ENCODE measurements at places on chromosomes 16 and 17.

DNA sequence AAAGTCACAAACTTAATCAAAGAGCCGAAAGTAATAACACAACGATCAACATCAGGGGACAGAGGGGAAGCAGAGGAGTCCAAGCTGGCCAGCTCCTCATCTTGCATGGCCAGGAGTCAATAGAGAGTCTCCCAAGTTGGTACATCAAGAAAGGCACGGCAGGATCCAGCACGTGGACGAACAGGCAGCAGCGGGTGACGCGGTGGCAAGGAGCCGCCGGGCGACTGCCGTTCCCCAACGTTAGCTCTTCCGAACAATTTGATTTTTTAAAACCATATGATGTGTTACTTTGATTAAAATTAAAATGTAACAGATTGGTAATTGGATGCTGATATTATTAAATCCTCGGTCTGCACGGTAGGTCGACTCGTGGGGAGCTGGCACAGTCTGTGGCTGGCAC is 81.8 kb upstream of the DOC2B start:
- DNase-seq: no peak

- DNase-seq: no peak
Measured at GRCh38 chr16:67923414-67924116, 8.1 kb downstream of the CTRL start.

DNA sequence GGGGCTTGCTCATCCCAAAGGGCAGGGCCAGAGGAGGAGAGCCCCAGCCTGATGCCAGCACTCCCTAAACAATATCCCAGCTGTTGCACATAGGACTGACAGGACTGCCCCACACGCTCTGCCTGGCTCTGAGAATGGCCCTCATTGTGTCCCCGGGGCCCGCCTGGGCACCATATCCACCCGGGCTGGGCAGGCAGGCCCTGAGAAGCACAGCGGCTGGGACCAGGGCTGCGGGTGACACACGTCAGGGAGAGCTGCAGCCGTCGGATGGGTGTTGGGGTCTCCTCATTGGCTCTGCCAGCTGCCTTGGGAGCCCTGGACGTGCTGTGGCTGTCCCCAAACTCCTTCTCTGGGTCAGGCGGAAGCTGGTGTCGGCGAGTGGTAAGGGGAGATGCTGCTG is 4.2 kb downstream of the BCAR1 start:
- DNase-seq: no peak

DNA sequence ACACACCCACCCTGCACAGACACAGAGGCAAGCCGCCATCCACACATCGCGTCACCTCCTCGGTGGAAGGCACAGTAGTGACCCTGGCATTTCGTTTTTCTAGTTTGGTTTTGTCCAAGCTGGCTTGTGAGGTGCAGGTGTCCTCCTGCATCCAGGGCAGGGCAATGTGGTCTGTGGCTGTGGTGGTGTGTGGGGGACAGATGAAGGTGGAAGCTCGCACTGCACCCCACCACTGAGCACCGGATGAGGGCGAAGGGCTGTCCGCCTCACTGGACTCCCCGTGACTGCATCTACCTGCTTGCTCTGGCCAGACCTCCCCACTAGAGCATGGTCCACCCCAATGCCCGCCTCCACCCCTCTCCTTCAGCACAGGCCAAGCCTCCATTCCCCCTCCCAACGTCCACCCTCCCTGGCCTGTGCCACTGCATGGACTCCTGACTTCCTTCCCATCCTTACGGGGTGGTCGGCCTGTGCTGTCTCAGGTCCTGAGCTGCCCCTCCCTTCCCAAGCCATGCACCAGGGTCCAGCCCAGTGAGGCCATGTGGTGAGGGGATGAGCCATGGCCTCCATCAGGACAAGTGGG is 78.8 kb upstream of the CBX4 start:
- no peak for DNase-seq

DNA sequence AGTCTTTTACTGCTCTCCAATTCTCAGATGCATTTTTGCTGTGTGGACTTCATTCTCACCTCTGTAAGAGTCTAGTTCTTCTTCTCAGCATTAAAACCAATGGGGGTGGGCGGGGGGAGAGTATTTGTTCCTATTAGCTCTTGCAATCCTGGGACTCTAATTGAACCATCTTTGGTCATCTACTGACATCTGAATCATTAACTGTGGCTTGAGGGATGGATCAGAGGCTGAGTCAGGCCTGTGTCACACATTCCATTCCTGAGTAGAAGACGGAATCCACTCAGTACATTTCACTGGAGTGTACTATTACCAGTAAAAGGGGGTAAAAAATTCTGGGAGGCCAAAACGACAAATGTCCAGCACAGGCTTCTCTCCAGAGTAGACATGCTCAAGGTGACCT is 12.8 kb upstream of the ZNF23 start:
- DNase-seq: no peak

DNA sequence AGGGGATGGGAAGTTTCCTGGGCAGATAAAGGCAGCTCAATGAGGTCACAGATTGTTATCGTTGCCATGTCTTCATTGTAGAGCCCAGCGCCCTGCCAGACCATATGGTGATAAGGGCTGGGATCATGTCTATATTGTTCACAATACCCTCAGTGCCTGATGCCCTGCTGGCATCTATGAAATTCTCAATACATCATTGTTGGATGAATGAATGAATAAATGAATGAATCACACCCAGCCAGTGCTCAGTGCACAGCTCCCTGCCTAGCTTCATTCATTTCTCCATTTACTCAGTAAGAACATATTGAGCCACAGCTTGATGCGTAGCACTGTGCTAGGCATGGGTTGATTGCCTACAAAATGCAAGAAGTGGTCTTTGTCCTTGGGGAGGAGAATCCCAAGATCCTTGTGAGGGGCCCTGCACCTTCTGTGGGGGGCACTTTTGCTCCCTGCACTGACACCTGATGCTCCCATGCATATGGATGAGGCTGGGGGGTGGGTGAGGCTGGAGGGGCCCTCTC is 29.7 kb downstream of the MRC2 start:
- DNase-seq: no peak

- DNase-seq: no peak
Measured at GRCh38 chr17:48730240-48730550, 1.6 kb upstream of the HOXB13 start.

DNA sequence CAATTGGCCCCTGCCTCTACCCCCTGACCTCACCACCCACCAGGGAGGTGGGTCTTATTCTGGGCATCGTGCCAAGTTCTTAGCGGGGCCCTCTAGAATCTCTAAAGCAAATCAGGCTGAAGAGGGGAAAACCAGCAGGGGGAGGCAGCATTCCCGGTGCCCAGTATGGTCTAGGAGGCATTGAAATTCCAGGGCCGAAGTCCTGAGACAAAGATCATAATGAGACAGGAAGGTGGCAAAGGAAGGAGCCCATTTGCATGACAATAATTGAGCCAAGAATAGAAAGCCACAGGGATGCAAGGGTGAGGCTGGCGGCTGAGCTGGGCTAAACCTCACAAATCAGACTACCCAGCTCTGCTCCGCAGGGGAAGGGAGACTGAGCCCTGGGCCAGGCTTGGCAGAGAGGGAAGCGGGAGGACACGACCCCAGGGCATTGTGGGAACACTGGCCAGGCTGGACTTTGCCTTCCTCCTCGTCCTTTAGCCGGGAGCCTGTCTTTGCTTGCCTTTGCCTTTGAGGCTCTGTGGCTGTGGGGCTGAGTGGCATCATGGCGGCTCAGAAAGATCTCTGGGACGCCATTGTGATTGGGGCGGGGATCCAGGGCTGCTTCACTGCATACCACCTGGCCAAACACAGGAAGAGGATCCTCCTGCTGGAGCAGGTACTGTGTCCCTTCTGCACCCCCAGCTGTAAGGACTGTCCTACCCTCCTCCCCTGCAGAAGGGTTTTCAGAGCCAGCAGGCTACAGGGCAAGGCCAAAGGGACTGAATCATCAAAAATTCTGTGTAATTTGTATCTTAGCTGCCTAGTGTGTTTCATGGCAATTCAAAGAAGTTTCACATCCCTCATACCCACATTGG is at the start of gene PIPOX:
Gene PIPOX (plus strand): TSS at position 463 of the 860 bp plus-strand sequence. CDS start 85 bp downstream, at position 548.
- peak; percentile 91 for DNase-seq

Measured in NCI-H526 (cell line).